Activated CD4-positive, alpha-beta memory T cell treated with anti-CD3 and anti-CD28 coated beads, Interleukin-2, amount 10 ng/mL, durations not matched to agents 7 days and 5 days (primary cell): ENCODE measurements at places on chromosomes 11 and 22. TPM values are rescaled to one million over a fixed set of nuclear protein-coding genes. Genes with fewer than 3 reads are reported as not detected.

GRCh38 chr11:47784785-47785381 lies 17.7 kb upstream of the FNBP4 start:
- peaks cover 48% of the 10 kb centered on the region for H3K36me3 ChIP-seq
- no peaks in the 10 kb centered on the region for H3K27me3 ChIP-seq
- peaks cover 6% of the 10 kb centered on the region for H3K4me1 ChIP-seq
- H3K4me3 ChIP-seq: no peak overlapping the region
- DNase-seq: no peak

The FAM180B gene
- 0.15 TPM for total RNA-seq

The MYO7A gene
- total RNA-seq: 0.50 TPM

GRCh38 chr22:29629903-29630516 lies 26.6 kb downstream of the NF2 start:
- no peaks in the 10 kb centered on the region for H3K27me3 ChIP-seq
- DNase-seq: no peak
- peaks cover 46% of the 10 kb centered on the region for H3K4me1 ChIP-seq
- peaks cover 6% of the 10 kb centered on the region for H3K36me3 ChIP-seq
- H3K27ac ChIP-seq: no peak overlapping the region

- H3K27me3 ChIP-seq: no peaks in the 10 kb centered on the region
- H3K27ac ChIP-seq: no peak overlapping the region
- H3K36me3 ChIP-seq: no peaks in the 10 kb centered on the region
- no peaks in the 10 kb centered on the region for H3K4me1 ChIP-seq
- no peak overlapping the region for H3K4me3 ChIP-seq
- no peak for DNase-seq
Observed at GRCh38 chr11:70775386-70776075, 377.2 kb downstream of the CTTN start.

The TTC12 gene
- 13.5 TPM for total RNA-seq

The OR52H1 gene
- not detected for total RNA-seq

The EPS8L2 gene
- 19.4 TPM for total RNA-seq

- no peak overlapping the region for H3K27ac ChIP-seq
- peaks cover 47% of the 10 kb centered on the region for H3K36me3 ChIP-seq
- no peaks in the 10 kb centered on the region for H3K27me3 ChIP-seq
- no peak for DNase-seq
- H3K4me1 ChIP-seq: peaks cover 9% of the 10 kb centered on the region
Observed at GRCh38 chr22:18096823-18097222, 13.8 kb upstream of the TUBA8 start.
